Cardiac muscle cell (in vitro differentiated cells and primary cell): ENCODE measurements at places on chromosomes 12 and 14.

GRCh38 chr12:130849561-130850417 is 10.7 kb upstream of the STX2 start:
- DNase-seq, result no peak

DNA sequence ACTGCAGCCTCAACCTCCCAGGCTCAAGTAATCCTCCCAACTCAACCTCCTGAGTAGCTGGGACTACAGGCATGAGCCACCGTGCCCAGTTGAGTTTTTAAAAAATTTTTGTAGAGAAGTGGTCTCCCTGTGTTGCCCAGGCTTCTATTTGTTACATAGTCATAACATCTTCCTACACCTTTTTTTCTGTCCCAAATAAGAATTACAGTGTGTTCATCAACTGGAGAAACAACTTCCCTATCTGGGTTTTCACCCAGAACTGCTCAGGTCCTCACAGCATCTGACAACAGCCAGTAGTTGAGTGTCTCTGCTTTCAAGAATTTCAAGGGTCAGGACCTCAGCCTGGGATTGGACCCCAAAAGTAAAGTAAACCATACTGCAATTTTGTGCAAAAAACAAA is 235.2 kb upstream of the AMIGO2 start:
- no peak for DNase-seq

DNA sequence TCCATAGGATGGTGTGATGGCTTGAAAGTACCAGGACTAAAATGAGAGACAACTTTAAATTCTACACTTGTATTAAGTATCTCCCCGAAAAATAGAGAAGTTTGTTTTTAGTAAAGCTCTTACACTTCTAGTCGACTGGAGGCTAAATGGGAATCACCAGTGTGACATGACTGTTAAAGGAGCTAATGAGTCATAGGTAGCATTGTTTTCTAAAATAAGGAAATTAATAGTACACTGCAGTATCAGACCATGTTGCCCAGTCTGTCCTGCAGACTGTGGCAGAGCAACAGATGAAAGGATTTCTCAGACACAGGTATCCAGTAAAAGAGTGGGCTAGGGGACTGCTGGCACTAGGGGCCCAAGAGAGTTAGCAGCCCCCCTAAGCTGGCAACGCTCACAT is 140.1 kb downstream of the TMEM117 start:
- DNase-seq, result no peak

GRCh38 chr12:65324551-65324950 is 46.1 kb downstream of the MSRB3 start:
- DNase-seq, result no peak

GRCh38 chr12:18135086-18135485 is 45.1 kb upstream of the RERGL start:
- DNase-seq, result no peak

DNA sequence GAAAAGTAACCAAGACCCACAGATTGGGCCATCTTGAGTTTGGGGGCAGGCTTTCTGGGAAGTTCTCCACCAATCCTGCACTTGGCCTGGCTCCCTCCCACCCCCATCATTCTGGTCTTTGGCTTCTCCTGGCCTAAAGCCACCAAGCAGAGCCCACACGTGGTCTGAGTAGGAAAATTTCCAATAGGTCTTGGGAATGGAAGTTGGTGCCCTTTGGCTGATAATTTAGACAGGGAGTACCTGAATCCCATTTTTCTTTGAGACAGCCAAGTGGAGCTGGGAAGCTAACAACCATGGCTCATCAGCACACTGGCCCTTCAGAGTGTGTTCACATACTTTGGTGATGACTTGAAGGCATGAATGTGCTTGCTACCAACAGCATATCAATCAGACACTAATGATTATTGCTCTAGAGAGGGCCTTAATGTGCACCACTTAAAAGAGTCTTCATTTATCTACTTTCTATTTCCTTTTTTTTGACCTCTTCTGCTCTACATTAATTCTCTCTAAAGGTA is 156.0 kb downstream of the EGLN3 start:
- no peak for DNase-seq

- no peak for DNase-seq
Measured at GRCh38 chr14:102686196-102686801, 91.0 kb upstream of the TRAF3 start.

DNA sequence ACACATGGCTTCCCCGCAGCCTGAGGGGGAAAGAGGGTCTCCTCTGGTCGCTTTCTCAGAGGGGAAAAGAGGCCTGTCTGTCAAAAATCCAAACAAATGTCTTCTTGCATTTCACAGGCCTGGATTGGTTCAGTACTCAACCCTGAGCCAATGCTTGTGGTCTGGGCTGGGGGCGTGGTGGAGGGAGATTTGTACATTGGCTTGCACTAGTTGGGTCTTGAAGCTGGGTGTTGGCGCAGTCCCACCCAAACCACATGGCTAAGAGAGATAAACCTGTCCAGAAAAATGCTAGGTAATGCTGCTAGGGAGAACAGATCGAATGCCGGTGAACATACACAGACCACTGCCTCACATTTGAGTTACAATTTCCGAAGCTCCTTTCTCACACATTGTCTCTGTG is 461.6 kb downstream of the MED13L start:
- DNase-seq, result no peak

GRCh38 chr14:59202031-59202430 is 13.6 kb downstream of the DAAM1 start:
- no peak for DNase-seq

DNA sequence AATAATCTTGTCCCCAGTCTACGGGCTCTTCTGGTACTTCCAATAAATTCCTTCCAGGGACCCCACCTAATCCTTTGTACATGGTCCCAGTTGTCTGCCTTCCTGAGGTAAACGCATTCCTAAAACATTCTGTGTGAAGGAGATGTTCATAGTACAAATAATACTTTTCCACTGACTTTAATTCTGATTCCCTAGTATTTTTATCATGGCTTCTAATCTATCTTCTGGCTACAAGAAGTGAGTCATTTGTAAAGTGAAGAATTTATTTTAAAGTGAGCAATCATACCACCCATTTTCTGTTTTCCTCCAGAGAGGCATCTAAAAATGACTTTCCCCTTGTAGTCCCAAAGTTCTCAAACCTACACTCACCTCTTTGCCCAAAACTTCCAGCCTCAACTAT is 65.9 kb upstream of the NUDT4 start:
- DNase-seq, result no peak

DNA sequence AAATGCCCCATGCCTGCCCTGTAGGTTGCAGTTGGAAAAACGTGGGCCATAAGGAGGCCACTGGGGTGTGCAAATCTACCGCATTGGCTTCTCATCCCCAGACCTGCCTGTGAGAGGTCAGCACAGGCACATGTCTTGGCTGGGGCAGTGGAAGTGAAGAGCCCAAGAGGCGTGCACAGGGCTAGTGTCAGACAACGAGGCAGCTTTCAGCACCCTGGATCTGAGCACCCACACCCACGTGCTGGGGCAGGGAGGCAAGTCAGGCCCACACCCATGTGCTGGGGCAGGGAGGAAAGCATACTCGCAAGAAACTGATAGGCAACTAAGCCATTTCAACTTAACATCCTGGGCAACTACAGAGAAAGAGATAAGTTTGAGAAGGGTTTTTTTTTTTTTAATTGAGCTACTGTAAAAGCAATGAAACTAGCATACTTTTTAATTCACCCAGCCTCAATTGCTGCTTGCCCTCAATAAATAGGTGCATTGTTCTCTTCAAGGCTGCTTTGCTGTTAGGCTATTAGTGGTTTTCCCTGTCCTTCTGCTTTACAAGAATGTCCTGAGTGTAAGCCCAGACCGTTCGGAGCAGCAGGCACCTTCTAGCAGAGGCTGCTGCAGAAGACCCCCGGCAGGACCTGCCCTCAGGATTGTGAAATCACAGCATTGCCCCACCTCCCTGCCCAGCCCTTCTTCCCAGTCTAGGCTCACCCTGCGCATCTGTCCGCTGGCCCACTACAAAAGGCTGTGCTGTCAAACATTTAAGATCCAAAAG is 355.3 kb upstream of the FKBP4 start:
- DNase-seq, result no peak

DNA sequence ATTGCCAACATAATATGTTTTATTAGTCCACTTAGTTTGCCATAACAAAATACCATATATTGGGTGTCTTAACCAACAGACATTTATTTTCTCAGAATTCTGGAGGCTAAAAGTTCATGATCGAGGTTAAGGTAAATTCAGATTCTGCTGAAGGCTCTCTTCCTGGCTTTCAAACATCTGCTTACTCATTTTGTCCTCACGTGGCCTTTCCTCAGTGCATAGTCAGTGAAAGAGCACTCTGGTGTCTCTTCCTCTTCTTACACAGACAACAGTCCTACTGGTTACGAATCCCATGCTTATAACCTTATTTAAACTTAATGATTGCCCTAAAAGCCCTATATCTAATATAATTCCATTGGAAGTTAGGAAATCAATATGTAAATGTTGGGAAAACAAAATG is 479.7 kb downstream of the FSCB start:
- DNase-seq, result no peak

DNA sequence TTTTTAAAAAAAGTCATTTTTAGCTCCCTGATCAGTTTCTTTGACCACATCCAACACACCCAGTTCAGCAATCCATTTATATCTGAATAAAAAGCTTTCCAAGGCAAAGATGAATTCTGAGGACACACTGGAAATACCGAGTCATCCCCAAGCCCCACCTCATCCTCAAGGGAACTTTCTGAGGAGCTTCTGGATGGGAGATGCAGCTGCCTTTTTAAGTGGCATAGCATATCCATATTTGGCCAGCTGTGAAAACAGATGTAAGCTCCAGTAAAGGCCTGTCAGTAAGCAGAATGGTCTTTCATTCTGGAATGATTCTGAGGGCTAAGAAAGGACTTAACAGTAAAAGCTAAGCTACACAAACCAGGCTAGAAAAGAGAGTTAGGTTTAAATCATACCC is 18.4 kb downstream of the ZFYVE1 start:
- no peak for DNase-seq

- no peak for DNase-seq
Measured at GRCh38 chr14:86450085-86450484, 920.1 kb downstream of the FLRT2 start.

GRCh38 chr12:57299514-57300016 is 48.6 kb upstream of the STAC3 start:
- peak; percentile 10 for DNase-seq

DNA sequence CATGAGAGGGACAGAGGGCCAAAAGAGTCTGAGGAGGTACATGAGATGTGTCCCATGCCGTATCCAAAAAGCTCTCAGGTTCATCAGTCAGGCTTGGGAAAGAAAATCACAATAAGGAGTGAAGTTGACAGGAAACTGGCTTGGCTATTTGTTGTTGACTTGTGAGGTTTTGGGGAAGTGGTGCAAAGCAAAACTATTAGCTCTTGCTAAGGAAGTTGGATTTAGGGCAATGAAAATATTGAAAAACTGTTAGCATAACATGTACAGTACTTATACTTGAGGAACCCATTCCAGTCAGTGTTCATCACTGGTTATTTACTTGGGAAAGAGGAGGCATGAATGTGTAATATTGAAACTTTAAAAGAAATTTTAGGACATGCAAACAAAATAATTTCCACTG is 145.9 kb downstream of the DUSP6 start:
- DNase-seq, result no peak

- DNase-seq, result no peak
Measured at GRCh38 chr12:13452955-13453570, 256.5 kb downstream of the EMP1 start.

- DNase-seq, result no peak
Measured at GRCh38 chr12:131378176-131378842, 332.6 kb upstream of the SFSWAP start.

GRCh38 chr14:61860294-61860918 is 98.2 kb downstream of the SNAPC1 start:
- peak; percentile 56 for DNase-seq

- DNase-seq, result no peak
Measured at GRCh38 chr14:95943699-95944098, 67.1 kb downstream of the TUNAR start.

DNA sequence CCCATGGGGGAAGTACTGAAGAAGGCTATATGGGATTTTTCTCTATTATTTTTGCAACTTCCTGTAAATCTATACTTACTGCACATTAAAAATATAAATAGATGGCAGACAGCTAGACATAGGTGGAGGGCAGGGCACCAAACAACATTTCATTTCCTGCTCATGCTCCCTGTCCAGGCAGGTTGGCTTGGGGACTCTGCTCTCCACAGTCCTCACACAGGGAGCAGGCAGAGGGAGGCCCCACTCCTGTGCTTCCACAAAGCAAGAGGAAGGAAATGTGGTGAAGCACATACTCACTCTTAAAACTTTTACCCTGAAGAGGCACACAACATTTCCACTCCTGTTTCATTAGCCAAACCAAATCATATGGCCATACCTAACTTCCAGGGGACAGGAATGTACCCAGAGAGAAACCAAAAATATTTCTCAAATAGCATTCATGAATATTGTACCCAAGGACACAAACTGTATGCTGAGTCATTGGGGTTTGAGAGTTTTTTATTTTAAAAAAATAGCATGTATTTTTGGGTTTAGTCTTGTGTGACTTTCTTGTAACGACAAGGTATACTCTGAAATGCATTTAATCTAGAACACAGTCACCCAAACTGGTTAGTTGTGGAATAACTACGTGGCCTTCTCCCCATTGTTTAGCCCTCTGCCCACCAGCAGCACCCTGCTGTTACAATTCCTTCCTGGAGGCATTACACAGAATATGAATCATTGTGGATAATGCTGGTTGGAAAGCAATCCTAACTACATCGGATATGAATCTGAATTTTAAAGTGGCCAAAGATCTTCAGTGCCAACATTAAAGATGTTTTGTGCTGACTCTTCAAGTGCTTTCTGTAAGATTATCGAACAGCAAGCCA is 40.9 kb downstream of the RTN1 start:
- DNase-seq, result peak; percentile 4

DNA sequence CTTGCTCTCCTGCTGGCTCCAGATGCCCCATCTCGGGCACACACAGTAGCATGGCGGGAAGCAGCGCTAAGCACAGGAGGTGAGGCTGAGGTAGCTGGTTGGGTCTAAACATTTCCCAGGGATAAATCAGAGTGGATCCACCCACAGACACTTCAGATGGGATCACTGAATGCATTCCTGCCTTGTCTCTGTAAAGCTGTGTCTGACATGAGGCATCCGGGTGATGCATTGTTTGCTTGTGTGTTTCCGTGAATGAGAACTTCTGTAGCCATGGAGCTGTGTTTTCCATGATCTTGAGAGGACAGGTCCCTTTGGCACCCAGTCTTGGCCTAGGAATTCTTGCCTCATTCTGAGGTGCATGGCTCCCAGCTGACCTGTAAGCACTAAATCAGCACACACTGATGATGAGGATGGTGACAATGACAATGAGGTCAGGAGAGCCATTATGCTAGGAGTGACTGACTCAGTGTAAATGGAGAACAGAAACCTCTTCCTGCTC is 6.7 kb upstream of the KRT75 start:
- DNase-seq, result peak; percentile 74
